ENCODE measurements at places on chromosomes 7 and 10. TPM values are rescaled to one million over a fixed set of nuclear protein-coding genes. Genes with fewer than 3 reads are reported as not detected.

Gene VTI1A
- total RNA-seq, result 31.6 TPM

Gene AOAH
- total RNA-seq, result not detected

DNA sequence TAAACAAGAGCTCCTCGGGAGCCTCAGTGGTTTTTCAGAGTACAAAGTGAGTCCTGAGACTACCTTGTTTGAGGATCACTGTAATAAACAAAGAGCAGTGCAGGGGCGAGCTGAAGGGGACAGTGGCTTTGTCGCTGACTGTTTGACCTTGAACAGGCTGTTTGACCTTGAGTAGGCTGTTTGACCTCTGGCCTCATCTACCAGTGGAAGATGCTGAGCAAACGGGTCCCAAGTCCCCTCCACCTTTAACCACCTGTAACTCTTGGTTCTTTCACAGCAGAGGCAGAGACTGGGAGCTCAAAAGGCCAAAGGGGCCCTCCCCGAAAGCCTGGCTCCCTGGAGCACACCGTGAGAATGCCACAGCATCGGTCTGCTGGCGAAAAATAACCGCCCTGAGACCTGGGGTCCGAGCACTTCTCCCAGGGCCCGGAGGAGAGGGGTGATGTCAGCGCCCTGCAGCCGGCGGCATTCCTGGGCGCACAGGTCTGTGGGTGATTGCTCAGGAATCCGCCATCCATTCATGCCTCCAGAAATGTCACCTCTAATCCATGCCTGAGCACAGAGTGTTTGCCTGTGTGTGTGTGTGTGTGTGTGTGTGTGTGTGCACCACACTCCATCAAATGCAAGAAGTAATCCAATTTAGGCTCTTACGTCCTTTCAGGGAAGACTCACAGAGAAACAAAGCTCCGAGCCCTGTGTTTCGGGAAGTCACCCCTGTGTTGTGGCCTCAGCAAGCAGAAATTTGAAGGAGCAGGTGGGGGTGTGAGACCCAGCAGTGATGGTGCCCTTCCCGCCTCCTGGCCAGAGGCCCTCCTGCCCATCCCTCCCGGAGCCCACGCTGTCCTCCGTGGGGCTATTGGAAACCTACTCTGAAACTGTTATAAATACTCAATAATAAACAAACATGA is 66.5 kb downstream of the ASB13 start:
- no peak for DNase-seq

GRCh38 chr7:127417346-127417745 is 24.8 kb upstream of the ZNF800 start:
- no peak for DNase-seq

All from fibroblast of villous mesenchyme (primary cell).